ENCODE measurements at places on chromosomes 4 and X.

- DNase-seq: no peak
Measured at GRCh38 chrX:85622635-85623034, 243.2 kb upstream of the POF1B start.

DNA sequence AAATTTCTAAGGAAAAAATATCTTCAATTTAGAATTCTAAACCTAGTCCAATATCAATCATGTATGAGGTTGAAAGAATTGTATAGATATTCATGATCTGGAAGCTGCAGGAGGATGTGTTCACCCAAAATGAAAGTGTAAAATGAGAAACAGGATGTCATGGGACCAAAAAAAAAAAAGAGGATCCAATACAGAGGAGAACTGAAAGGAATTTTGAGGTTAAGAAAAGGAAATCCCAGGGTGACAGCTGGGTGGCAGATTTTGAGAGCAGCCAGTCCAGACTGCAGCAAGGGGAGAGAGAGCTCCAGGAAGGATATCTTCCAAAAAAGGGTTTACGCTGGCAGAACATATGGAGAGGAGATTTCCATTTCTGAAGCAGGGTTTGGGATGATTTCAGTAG, 38.9 kb downstream of the TLR10 start:
- DNase-seq: no peak

DNA sequence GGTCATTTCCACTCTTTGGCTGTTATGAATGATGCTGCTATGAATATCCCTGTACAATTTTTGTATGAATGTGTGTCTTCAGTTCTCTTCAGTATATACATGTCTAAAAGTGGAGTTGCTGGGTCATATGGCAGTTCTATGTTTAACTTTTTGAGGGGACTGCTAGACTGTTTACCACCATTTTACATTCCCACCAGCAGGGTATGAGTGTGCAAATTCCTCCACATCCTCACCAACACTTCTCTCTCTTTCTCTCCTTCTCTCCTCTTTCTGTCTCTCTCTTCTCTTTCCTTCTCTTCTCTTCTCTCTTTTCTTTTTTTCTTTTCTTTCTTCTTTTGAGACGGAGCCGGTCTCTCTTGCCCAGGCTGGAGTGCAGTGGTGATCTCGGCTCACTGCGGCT, 7.8 kb downstream of the WWC2 start:
- DNase-seq: no peak

GRCh38 chr4:970046-970745, 3.2 kb downstream of the DGKQ start:
- no peak for DNase-seq

DNA sequence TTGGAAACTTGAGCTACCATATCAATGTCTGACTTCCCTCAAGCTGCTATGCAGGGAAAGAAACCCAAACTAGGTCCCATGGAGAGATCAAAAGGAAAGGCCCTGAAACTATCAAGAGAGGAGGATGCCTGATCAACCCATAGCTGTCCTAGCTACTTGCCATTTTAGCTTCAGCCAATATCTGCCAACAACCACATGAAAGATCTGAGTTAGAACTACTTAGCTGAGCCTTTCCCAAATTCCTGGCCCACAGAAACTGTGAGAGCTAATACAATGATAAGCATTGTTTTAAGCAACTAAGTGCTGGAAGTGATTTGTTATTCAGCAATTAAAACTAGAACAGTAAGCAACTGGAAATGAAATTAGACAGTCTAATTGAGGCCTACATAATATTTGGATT, 6.3 kb upstream of the ARHGEF38 start:
- DNase-seq: no peak
